GM23248 (cell line): ENCODE measurements at places on chromosomes 12 and 14.
A peak's percentile ranks its signal among the peaks of the same experiment; 100 is the strongest.

DNA sequence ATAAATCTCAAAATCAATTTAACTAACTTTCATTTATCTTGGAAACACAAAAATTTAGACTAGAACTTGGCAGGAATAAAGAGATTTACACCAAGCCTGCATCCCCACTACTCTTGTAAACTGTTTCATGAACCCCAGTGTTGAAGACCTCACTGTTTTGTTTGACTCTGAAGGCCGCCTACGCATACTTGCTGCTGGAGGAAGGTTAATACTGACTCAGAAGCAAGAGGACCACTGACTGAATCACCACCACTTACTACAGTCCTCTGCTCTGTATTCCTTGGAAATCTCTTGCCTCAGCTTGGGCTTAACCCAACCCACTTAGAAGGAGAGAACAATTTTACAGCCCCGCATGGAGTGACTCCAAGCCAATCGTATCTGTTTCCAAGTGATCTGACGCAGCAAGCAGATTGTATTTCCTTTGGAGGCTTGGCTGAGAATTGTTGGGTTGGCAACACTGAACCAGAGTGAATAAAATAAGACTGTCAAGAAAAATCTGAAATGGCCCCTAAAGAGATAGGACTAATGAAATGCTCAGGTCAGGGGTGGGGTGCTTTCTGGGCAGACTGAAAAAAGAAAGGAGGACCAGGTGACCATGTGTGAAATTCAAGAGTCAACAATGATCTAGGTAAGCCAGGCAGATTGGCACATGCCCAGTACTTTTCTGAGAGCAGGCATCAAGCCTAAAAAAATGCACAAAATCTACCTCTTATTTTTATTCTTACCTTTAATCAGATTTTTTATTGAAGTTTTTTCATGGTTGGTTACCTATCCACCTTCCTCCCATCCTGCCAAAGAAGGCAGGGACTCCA, 248.6 kb downstream of the ZFP36L1 start:
- peak; percentile 99 for DNase-seq
- H3K36me3 ChIP-seq: no peaks in the 10 kb centered on the region
- peaks cover 65% of the 10 kb centered on the region for H3K4me1 ChIP-seq
- peak overlapping the region; percentile 38 for H3K4me3 ChIP-seq

DNA sequence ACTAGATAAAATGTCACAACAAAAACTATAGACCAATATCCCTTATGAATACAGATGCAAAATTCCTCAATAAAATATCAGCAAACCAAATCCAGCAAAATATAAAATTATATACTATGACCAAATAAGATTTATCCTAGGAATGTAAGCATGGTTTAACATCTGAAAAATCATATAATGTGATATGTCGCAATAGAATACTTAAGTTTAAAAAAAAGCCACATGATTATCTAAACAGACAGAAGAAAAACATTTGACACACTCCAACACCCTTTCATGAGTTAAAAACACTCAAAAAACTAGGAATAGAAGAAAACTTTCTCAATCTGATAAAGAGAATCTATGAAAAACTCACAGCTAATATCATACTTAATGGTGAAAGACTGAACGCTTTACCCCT, 20.3 kb downstream of the ANGEL1 start:
- no peaks in the 10 kb centered on the region for H3K4me1 ChIP-seq
- H3K4me3 ChIP-seq: no peak overlapping the region
- no peak overlapping the region for H3K27ac ChIP-seq
- 0 out of 2 replicates have a peak, but pooled peaks cover under 1% of the 10 kb centered on the region for H3K36me3 ChIP-seq

DNA sequence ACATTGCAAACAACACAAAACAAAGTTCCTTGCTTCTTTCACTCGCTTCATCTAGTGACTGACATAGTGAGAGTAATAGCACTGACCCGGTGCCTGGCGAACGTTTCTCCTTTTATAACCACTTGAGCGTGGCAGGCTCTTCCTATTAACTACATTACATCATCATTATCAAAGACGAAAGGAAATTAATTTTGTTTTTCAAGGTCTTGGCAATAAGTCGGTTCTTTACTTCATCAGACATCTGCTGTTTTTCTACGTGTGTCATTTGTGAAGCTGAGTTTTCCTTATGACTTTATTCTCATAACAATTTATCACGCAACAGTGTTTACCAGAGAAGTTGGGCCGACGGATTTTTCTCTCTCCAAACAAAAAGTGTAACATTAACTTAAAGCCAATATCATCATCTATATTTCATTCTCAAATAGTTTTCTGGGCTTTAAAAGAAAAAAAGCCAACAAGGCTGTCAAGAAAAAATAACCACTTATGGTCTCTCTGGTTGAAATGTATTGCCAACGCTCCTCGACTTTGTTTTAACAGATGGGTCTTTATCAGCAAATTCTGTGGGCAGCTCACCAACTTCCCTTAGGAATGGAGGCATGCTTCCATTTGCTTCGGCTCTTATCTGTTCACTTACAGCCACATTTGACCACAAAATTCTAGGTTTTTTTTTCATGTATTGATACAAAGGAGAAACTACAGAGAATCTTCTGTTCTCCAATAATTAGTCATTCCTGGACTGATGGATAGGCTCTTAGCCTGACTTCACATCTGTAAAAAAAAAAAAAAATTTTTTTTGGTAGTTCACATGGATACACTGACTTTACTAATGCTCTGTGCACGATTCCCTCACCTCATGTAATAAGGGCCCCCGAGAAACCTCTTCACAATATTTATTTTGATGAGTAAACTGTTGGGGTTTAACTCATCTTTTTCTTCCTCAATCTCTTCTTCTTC, 97.1 kb upstream of the CDKN3 start:
- no peaks in the 10 kb centered on the region for H3K4me1 ChIP-seq
- no peaks in the 10 kb centered on the region for H3K36me3 ChIP-seq
- peaks cover 38% of the 10 kb centered on the region for H3K27me3 ChIP-seq

DNA sequence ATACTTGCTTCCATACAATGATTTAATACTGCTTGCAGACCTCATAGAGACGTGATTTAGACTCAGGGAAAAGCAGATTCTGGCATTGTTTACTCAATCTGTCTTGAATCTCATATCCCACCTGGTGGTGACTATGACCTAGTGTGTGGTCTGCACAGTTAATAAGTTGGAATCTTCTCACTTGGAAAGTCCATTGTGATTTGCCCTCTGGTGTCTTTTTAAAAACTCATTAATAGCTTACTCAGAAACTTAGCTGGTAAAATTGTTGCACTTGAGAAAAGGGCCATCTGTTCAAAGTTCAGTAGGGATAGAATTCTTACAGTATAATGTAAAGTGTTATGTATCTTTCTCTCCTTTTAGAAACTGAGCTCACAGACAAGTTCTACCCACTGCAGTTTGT, 106.0 kb downstream of the PELI2 start:
- H3K27me3 ChIP-seq: no peaks in the 10 kb centered on the region
- H3K4me3 ChIP-seq: no peak overlapping the region
- DNase-seq: no peak
- no peak overlapping the region for H3K27ac ChIP-seq
- H3K4me1 ChIP-seq: 0 out of 2 replicates have a peak, but pooled peaks cover 6% of the 10 kb centered on the region

DNA sequence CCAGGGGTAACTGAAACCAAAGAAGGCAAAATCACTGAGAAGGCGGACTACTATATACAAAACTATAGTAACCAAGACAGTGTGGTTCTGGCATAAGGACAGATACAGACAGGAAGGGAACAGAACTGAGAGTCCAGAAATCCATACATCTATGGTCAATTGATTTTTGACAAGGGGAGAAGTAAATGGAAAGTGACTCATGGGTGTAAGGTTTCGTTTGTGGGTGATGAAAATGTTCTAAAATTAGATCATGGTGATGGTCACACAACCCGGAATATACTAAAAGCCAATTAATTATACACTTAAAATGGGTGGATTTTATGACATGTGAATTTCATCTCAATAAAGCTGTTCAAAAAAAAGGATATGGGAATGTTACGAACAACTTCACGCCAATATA, 18.7 kb downstream of the ANGEL1 start:
- no peak overlapping the region for H3K27ac ChIP-seq
- H3K27me3 ChIP-seq: no peaks in the 10 kb centered on the region
- no peak overlapping the region for H3K4me3 ChIP-seq
- peaks cover 4% of the 10 kb centered on the region; the same call in 1 of the 2 replicates for H3K36me3 ChIP-seq
- no peaks in the 10 kb centered on the region for H3K4me1 ChIP-seq
- DNase-seq: no peak

- DNase-seq: no peak
- H3K4me1 ChIP-seq: no peaks in the 10 kb centered on the region
- H3K27ac ChIP-seq: no peak overlapping the region
- H3K27me3 ChIP-seq: no peaks in the 10 kb centered on the region
Observed at GRCh38 chr14:105737504-105738246, 211.3 kb downstream of the TMEM121 start.

- peak overlapping the region; percentile 32 for H3K27ac ChIP-seq
- DNase-seq: peak; percentile 50
- no peaks in the 10 kb centered on the region for H3K27me3 ChIP-seq
- H3K4me1 ChIP-seq: peaks cover 16% of the 10 kb centered on the region
- H3K4me3 ChIP-seq: no peak overlapping the region
Observed at GRCh38 chr14:59346796-59347510, 118.2 kb downstream of the GPR135 start.

DNA sequence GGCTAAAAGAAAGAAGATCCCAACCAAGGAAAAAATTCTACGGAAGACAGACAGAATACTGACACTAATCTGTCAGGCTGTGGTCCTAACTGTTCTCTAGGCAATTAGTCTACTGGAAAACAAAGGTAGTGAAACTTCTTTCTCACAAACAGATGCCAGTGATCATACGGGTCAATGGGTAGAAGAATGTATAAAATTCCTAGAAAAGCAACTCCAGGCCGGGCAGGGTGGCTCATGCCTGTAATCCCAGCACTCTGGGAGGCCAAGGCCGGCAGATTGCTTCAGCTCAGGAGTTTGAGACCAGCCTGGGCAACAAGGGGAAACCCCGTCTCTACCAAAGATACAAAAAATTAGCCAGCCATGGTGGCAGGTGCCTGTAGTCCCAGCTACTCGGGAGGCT, 64.8 kb downstream of the HECTD4 start:
- peaks cover 11% of the 10 kb centered on the region for H3K36me3 ChIP-seq
- no peak overlapping the region for H3K4me3 ChIP-seq
- no peak for DNase-seq
- H3K27ac ChIP-seq: no peak overlapping the region
- peaks cover 5% of the 10 kb centered on the region; the same call in 1 of the 2 replicates for H3K4me1 ChIP-seq
- no peaks in the 10 kb centered on the region for H3K27me3 ChIP-seq

- H3K27me3 ChIP-seq: no peaks in the 10 kb centered on the region
- peaks cover 5% of the 10 kb centered on the region; the same call in 1 of the 2 replicates for H3K36me3 ChIP-seq
- no peaks in the 10 kb centered on the region for H3K4me1 ChIP-seq
- no peak overlapping the region for H3K27ac ChIP-seq
- DNase-seq: no peak
Observed at GRCh38 chr12:49037111-49037946, 18.8 kb upstream of the PRKAG1 start.

DNA sequence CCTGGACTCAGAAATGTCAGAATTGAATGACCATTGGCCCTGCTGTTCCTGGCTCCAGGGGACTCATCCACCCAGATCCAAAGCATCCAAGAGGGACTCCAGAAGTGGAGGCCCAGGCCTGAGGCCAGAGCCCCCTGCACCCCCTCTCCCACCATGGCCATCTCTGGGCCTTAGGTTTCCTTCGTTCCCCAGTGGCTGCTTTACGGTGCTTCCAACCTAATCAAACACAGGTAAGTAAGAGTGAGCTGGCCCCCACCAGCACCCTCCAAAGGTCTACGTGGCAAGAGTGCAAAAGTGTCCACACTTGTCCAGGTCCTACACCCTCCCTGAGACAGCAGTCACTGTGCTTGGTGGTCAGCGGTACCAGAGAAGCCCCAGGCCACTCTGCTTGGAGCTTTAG, 139.0 kb downstream of the DPF3 start:
- peaks cover 10% of the 10 kb centered on the region for H3K4me1 ChIP-seq
- H3K4me3 ChIP-seq: no peak overlapping the region
- peaks cover 7% of the 10 kb centered on the region; the same call in 1 of the 2 replicates for H3K36me3 ChIP-seq
- H3K27ac ChIP-seq: no peak overlapping the region

DNA sequence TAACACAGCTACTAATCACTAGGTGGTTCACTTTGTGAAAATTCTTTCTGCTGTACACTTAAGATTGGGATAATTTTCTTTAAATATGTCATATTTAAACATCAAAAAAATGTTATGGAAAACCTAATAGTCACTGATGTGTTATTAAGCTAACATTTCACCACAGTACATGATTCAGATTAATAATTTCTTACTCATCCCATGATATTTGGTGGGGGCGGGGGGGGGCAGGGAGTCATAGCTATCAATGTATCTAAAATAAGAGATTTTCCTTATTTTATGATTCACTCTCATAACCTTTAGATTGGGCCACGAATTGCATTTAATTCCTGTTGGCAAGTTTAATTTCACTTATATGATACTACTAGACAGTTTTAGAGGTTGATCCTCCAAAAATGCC, 88.8 kb downstream of the KCNH5 start:
- H3K27ac ChIP-seq: no peak overlapping the region
- H3K36me3 ChIP-seq: no peaks in the 10 kb centered on the region
- no peak overlapping the region for H3K4me3 ChIP-seq
- no peaks in the 10 kb centered on the region for H3K27me3 ChIP-seq

DNA sequence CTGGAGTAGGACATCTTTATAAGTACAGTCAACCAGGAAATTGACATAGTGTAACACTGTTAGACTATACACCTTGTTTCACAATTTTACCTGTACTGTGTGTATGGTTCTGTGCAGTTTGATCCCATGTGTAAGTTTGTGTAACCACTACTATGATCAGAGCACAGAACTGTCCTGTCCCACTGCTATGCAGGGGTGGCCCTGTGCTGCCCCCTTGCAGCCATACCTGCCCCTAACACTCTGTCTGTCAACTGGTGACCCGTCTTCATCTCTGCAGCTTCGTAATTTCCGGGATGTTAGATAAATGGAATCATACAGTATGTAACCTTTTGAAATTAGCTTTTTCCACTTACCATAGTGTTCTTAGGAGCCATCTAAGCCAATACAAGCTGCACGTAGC, 58.7 kb upstream of the RD3L start:
- no peak overlapping the region for H3K27ac ChIP-seq
- H3K4me3 ChIP-seq: no peak overlapping the region
- no peaks in the 10 kb centered on the region for H3K36me3 ChIP-seq
- no peak for DNase-seq
- H3K4me1 ChIP-seq: no peaks in the 10 kb centered on the region

GRCh38 chr14:64938972-64939816, 3.4 kb downstream of the GPX2 start:
- H3K27me3 ChIP-seq: no peaks in the 10 kb centered on the region
- H3K4me1 ChIP-seq: no peaks in the 10 kb centered on the region
- no peak overlapping the region for H3K27ac ChIP-seq
